ENCODE measurements at places on chromosomes 11 and 22.

DNA sequence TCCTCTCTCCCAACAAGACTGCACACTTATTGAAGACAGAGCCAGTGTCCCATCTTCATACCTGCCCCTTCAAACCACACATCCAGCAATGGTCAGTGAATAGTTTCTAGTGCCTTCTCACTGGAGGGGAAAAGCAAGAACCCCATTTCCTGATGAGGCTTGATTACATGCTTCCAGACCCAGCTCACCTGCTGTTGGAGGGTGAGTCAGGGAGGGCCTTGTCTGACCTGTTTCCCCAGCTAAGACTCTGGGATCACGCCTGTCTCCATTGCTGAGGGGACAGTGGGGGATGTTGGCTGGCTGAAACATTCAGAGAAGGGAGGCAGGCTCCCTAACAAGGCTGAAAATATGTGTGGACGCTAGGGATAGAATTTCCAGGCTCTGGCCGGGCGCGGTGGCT lies 27.5 kb upstream of the ZDHHC13 start:
- H3K4me1 ChIP-seq = no peaks in the 10 kb centered on the region
- H3K4me3 ChIP-seq = no peak overlapping the region
- H3K27ac ChIP-seq = no peak overlapping the region

GRCh38 chr22:38612217-38613006 lies 42.4 kb upstream of the DMC1 start:
- H3K27me3 ChIP-seq = no peaks in the 10 kb centered on the region
- H3K27ac ChIP-seq = no peak overlapping the region
- DNase-seq = no peak
- no peak overlapping the region for H3K4me3 ChIP-seq
- peaks cover 11% of the 10 kb centered on the region for H3K36me3 ChIP-seq
- H3K4me1 ChIP-seq = peaks cover 5% of the 10 kb centered on the region

- peaks cover 74% of the 10 kb centered on the region for H3K4me1 ChIP-seq
- peak overlapping the region; percentile 68 for H3K27ac ChIP-seq
- peak; percentile 61 for DNase-seq
- no peaks in the 10 kb centered on the region for H3K36me3 ChIP-seq
- H3K4me3 ChIP-seq = peak overlapping the region; percentile 56
- peaks cover 17% of the 10 kb centered on the region for H3K27me3 ChIP-seq
These were observed 29.3 kb upstream of the TCF20 start for GRCh38 chr22:42299586-42300258.

GRCh38 chr11:130854483-130854882 lies 61.8 kb downstream of the SNX19 start:
- peaks cover 8% of the 10 kb centered on the region for H3K36me3 ChIP-seq
- H3K4me3 ChIP-seq = no peak overlapping the region
- no peak for DNase-seq
- no peaks in the 10 kb centered on the region for H3K4me1 ChIP-seq

DNA sequence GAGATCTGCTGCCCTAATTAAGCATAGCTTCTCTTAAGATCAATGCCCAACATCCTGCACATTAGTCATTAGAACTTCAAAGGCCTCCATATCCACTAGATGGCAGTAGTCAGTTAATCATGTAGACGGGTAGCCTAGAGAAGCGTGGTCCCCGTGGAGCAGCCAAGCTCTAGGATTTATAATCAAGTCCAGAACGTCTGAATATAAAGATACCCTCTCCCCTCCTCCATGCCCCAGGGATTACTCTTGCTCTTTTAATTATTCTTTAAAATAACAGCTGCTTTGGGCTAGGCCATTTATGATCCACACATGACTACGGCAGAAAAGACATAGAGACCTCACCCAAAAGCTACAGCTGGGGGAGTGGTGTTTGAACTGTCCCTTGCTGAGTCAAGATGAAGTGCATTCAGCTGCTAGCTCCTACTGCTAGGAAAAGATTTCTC lies 327.6 kb upstream of the PLET1 start:
- peak; percentile 46 for DNase-seq
- H3K4me1 ChIP-seq = peaks cover 46% of the 10 kb centered on the region
- H3K27me3 ChIP-seq = peaks cover 15% of the 10 kb centered on the region
- H3K36me3 ChIP-seq = no peaks in the 10 kb centered on the region

DNA sequence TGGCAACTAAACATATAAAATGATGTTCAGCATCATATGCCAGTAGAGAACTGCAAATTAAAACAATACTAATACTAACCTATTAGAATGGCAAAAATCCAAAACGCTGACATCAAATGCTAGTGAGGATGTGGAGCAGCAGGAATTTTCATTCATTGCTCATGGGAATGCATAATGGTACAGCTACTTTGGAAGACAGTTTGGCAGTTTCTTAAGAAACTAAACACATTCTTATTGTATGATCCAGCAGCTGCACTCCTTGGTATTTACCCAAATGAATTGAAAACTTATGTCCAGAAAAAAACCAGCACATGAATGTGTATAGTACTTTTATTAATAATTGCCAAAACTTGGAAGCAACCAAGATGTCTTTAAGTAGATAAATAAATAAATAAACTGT lies 258.0 kb downstream of the TENM4 start:
- no peaks in the 10 kb centered on the region for H3K4me1 ChIP-seq
- peaks cover 5% of the 10 kb centered on the region for H3K36me3 ChIP-seq
- H3K27ac ChIP-seq = no peak overlapping the region
- no peak overlapping the region for H3K4me3 ChIP-seq

DNA sequence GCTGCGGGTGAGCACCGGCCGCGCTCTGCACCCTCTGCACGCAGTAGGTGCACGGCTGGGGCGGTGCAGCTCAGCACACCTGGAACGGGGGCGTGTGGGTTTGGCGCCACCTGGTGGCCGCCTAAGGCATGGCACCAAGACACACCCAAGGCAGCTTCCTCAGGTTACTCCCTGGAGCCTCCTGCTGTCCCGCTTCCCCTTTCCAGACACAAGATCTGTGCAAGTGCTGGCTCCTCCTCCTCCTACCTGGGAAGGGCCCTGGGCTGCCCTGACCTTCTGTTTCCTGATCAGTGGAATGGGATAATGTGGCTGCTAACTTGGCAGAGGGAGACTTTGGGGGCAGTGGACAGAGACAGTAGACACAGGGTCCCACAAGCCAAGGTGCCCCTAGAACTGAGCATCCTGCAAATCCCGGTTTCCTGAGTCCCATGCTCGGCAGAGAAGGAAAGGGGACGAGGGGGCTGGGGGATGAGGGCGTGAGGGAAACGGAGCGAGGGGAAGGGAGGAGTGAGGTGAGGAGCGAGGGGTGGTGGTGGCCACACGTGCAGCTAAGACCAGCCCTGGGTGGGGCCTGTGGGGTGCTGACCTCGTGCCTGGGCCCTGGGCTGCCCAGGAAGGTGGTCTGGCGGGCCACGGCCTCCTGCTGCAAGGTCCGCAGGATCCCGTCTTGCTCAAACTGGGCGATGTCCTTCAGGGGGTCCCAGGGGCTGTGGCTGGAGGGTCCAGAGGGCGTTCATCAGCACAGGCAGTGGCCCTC lies 34.8 kb upstream of the CARS1 start:
- H3K36me3 ChIP-seq = peaks cover 2% of the 10 kb centered on the region
- DNase-seq = peak; percentile 95
- peaks cover 7% of the 10 kb centered on the region for H3K27me3 ChIP-seq
- peak overlapping the region; percentile 21 for H3K27ac ChIP-seq
- H3K4me1 ChIP-seq = peaks cover 23% of the 10 kb centered on the region
- no peak overlapping the region for H3K4me3 ChIP-seq

DNA sequence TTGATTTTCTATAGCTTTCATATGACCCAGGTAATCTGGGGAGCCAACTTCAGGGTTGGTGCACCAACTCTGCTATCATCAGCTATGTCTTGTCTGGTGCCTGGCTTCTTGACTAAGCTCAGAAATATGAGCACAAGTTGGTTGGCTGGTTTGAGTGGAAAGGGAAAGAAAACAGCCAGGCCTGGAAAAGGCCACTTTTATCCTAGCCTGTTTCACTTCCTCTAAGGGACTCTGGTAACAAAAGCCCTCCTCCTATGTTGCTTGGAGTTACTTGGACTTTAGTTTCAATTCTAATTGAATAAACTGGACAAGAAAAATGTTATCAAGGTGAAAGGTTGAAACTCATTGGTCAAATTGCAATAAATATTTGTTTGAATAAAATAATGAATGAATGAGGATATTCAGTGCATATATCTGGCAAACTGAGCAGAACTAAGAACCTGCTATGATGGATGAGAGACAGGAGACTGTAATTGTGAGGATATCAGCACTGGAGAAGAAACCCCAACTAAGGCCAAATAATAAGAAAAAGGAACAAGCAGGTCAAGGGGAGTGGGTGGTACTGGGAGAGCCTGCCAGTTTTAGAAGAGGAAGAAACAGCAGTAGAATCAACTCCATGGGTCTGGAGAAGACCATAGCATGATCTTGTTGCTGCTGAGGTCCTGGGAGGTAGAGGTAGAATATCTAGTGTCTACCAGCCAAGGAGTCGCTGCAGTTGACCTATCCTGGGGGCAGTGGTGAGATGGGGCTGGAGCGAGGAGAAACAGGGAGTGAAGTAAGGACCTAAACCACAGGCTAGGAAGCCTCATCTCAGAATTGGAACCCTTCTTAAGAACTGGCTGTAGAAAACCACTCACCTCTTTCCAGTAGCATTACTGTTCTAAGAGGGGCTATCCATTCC lies 8.2 kb downstream of the ROBO4 start:
- no peaks in the 10 kb centered on the region for H3K36me3 ChIP-seq
- peaks cover 38% of the 10 kb centered on the region for H3K27me3 ChIP-seq
- no peak for DNase-seq
- H3K4me1 ChIP-seq = 0 out of 2 replicates have a peak, but pooled peaks cover 1% of the 10 kb centered on the region
- H3K4me3 ChIP-seq = no peak overlapping the region
- H3K27ac ChIP-seq = no peak overlapping the region

- 0 out of 2 replicates have a peak overlapping the region, but pooled peaks have one; percentile 10 for H3K4me3 ChIP-seq
- H3K27me3 ChIP-seq = peaks cover 36% of the 10 kb centered on the region
- DNase-seq = no peak
- H3K36me3 ChIP-seq = no peaks in the 10 kb centered on the region
- peaks cover 36% of the 10 kb centered on the region for H3K4me1 ChIP-seq
These were observed 8.0 kb upstream of the PDGFB start for GRCh38 chr22:39252461-39253434.

- no peak overlapping the region for H3K27ac ChIP-seq
- peak overlapping the region; percentile 79 for H3K4me3 ChIP-seq
- peaks cover 12% of the 10 kb centered on the region for H3K4me1 ChIP-seq
- H3K36me3 ChIP-seq = peaks cover 9% of the 10 kb centered on the region
These were observed 627 bp downstream of the RNF215 start for GRCh38 chr22:30386608-30386959.

- DNase-seq = no peak
- no peak overlapping the region for H3K4me3 ChIP-seq
These were observed 29.7 kb downstream of the EFCAB6 start for GRCh38 chr22:43782448-43782847.

DNA sequence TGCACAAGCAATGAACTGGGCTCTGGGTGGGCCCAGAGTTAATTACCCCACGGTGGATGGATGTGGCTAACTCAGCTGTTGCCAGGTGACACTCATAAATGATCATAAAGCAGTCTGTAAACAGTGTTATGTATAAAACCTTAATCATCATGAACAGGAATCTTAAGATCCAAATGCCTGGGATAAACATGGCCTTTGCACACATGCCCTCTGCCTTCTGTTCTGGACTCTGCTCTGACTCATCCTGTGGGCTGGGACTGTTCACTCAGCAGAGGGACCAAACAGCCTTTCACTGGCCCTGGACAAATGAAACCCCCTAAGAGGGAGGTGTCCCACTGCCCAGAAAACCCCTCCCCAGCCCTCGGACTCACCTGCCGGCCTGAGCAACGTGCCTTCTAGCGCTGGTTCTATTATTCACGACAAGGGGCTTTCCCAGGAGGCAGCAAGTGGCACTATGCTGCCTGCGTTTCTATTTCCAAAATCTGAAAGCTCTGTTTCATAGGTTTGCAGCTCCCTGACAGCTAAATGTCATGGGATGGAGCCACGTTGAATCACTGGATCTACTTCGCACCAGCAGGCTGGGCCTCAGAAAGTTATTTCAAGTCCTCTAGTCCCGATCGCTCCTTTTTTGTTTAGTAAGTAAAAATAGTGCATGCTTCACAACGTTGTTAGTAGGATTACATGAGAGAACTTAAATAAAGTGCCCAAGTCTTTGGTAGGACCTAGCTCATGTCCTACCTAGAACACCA lies 53.0 kb downstream of the LARGE1 start:
- no peak overlapping the region for H3K4me3 ChIP-seq
- H3K36me3 ChIP-seq = no peaks in the 10 kb centered on the region
- H3K27ac ChIP-seq = no peak overlapping the region
- peaks cover 42% of the 10 kb centered on the region for H3K4me1 ChIP-seq
- no peak for DNase-seq

GRCh38 chr22:24775769-24776492 lies 1.4 kb upstream of the PIWIL3 start:
- H3K36me3 ChIP-seq = no peaks in the 10 kb centered on the region
- DNase-seq = no peak
- H3K4me3 ChIP-seq = no peak overlapping the region
- H3K4me1 ChIP-seq = peaks cover 14% of the 10 kb centered on the region
- H3K27ac ChIP-seq = peak overlapping the region; percentile 28
- H3K27me3 ChIP-seq = no peaks in the 10 kb centered on the region

GRCh38 chr11:17386331-17387084 lies 2.0 kb downstream of the KCNJ11 start:
- peaks cover 10% of the 10 kb centered on the region for H3K36me3 ChIP-seq
- no peak overlapping the region for H3K27ac ChIP-seq
- peaks cover 6% of the 10 kb centered on the region for H3K4me1 ChIP-seq
- H3K27me3 ChIP-seq = peaks cover 19% of the 10 kb centered on the region

DNA sequence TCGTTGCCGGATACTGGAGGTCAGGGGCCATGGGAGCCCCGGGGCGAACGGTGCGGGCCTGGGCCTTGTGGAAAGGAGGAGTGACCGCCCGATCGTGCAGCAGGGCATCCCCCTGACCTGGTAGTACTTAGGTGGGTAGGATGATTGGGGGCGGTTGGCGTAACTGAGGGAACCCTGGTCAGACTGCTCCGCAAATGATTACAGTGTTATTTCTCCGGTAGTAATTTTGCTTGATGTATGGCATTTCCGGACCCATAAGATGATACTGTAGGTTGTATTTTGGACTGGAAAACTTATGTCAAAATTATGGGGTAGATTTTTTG lies 762 bp downstream of the MTMR3 start:
- no peak for DNase-seq
- peak overlapping the region; percentile 83 for H3K4me3 ChIP-seq
- H3K27ac ChIP-seq = peak overlapping the region; percentile 35

- no peaks in the 10 kb centered on the region for H3K27me3 ChIP-seq
- DNase-seq = no peak
- no peak overlapping the region for H3K4me3 ChIP-seq
- H3K27ac ChIP-seq = no peak overlapping the region
- no peaks in the 10 kb centered on the region for H3K4me1 ChIP-seq
These were observed 696.6 kb downstream of the KCNA4 start for GRCh38 chr11:29320196-29320595.

Data from WTC11 (cell line).